ENCODE measurements at places on chromosomes 7 and 10.

DNA sequence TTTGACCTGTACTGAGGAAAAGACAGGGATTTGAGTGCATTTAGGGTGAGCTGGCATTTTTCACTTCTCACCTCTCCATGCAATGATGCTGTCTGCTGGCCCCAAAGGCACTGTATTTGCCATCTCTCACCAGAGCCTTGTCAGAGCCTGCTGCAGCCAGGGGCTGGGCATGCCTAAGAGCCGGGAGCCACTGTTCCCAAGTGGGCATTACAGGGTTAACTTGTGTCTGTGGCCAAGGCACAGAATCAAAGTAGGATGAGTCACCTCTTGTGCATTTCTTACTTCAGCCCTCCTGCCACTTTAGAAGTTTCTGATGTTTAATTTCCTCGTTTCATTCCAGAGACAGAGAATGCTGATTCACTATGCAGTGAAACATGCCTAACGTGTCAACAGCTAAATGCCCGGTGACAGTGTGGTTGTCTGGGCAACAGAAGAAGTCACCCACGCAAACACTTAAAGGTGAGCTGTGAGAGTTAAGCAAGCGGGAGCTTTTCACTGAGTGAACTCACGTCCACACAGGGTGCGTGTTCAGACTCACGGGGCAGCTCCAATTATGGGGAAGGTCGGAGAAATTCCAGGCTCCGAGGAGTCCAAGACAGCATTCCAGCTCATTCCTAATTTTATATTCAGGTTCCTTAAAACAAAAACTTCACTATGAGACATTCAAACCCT, 57.1 kb upstream of the IGFBP3 start:
- no peak for DNase-seq

GRCh38 chr10:17029581-17030271, 99.9 kb downstream of the CUBN start:
- no peak for DNase-seq

DNA sequence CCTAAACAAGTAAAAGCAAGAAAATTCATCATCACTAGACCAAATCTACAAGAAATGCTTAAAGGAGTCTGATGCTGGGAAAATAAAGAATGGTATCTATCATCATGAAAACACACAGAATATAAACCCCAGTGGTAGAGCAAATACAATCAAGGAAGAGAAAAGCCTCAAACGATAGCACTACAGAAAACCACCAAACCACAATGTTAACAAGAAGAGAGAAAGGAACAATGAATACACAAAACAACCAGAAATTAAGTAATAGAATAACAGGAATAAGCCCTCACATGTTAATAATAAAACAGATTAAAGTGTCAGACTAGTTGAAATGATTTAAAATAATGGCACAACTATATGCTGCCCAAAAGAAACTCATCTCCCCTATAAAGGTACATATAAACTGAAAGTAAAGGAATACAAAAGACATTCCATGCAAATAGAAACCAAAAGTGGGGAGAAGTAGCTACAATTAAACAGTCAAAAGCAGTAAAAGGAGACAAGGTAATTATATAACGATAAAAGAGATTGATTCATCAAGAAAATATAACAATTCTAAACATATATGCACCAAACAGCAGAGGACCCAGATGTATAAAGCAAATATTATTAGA, 77.3 kb downstream of the JMJD1C start:
- DNase-seq: no peak

DNA sequence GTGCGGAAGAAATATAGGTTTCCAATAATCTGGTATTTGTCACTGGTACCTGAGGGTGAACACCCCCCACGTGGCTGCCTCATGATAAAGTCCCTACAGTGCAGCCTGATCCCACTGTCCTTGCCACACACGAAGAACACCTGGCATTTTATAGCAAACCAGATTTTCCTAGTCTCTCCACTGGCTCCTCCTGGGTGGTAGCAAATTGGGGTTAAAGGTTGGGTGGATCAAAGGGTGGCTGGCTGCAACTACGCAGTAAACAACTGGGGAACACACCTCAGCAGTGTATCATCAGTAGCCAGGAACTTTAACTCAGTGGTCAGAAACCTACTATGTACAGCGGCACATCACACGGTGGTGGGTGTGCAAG, 10.3 kb downstream of the SEPHS1 start:
- no peak for DNase-seq

GRCh38 chr10:122465401-122466040, 4.2 kb downstream of the HTRA1 start:
- no peak for DNase-seq

GRCh38 chr7:100516135-100516812, 22.7 kb upstream of the AGFG2 start:
- no peak for DNase-seq
